ENCODE measurements at places on chromosomes 5 and 9. TPM values are rescaled to one million over a fixed set of nuclear protein-coding genes. Genes with fewer than 3 reads are reported as not detected.

Gene DDX41
- polyA plus RNA-seq = 72.9 TPM

Gene MEIKIN
- polyA plus RNA-seq = not detected

Gene SPINK13
- polyA plus RNA-seq = 9.3 TPM

Gene TRAF1
- 3.7 TPM for polyA plus RNA-seq

Gene FGF1
- polyA plus RNA-seq = 0.92 TPM

Gene SYNPO
- 12.6 TPM for polyA plus RNA-seq

Gene CARD9
- polyA plus RNA-seq = 2.0 TPM

Gene RNF180
- polyA plus RNA-seq = 1.2 TPM

Gene CDC20B
- not detected for polyA plus RNA-seq

Gene GABRA6
- not detected for polyA plus RNA-seq

Gene TAF11L8
- polyA plus RNA-seq = not detected

Gene DRD1
- polyA plus RNA-seq = not detected

Gene EMB
- polyA plus RNA-seq = 5.2 TPM
